Daoy (cell line): ENCODE measurements at places on chromosomes 13 and 19. TPM values are rescaled to one million over a fixed set of nuclear protein-coding genes. Genes with fewer than 3 reads are reported as not detected.

GRCh38 chr19:44499559-44499958, 763 bp downstream of the ZNF180 start:
- DNase-seq: no peak

DNA sequence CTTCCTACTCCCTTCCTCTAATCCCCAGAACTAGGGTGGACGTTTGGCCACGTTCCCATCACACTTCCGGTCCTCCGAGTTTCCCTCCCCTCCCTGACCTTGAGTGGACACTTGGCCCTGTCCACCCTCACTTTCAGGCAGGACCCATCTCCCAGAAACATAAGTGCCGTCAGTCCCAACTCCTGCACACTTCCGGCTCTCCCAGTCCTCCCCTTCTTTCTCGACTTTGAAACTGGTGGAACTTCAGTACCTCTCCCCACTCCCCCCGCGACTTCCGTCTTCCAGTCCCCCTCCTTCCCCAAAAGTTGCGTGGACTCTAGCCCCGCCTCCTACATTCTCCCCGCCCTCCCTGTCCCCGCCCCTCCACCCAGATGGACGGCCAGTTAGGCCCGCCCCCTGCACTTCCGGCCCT, 278 bp upstream of the ZNF274 start:
- DNase-seq: no peak

DNA sequence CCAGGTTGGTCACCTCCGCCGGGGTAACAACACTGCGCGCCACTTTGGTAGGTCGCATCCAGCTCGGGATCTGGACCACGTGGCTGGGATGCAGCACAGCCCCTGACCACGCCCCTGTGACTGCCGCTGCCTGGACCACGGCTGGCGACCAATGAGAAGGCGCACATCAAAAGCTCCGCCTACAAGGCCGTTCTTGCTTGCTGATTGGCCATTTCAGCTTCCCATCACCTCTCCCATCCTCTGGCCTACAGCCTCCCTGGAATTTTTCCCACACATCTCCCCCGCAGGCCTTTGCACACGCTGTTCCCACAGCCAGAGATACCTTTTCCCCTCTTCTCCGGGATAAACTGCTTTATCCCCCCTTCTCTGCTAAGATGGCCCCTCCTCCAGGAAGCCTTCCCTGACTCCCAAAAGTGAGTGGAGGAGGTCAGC, 12.5 kb upstream of the MAP1S start:
- DNase-seq: peak; percentile 57

DNA sequence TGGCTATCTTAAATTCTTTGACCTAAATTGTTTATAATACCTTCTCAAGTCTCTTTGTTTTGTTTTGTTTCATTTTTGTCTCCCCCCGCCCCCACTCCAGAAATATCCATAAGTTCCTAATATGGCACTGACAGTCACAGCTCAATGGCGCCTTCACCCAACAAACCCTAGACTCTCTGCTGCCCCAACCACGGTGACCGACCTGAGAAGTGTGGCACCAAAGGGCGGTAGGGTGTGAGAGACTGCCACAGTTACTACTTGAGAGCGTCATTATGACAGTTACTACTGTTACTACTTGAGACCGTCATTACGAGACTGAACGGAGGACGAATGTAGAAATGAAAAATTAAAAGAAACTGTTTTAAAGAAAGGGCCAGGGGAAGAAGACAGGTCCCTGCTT, 34.4 kb upstream of the PSPC1 start:
- no peak for DNase-seq

- DNase-seq: peak; percentile 42
These were observed 15.9 kb upstream of the S1PR4 start for GRCh38 chr19:3162418-3163229.

GRCh38 chr19:33409906-33410685, 36.6 kb downstream of the CEBPG start:
- DNase-seq: no peak

- no peak for DNase-seq
These were observed 322.3 kb upstream of the TSHZ3 start for GRCh38 chr19:31671411-31672035.

GRCh38 chr13:67318398-67318797, 88.3 kb upstream of the PCDH9 start:
- DNase-seq: no peak

- no peak for DNase-seq
These were observed 7.4 kb downstream of the ZNF564 start for GRCh38 chr19:12543855-12544254.

- no peak for DNase-seq
These were observed 88.1 kb downstream of the STOML3 start for GRCh38 chr13:38902551-38902950.

The C19orf47 gene
- 5.7 and 22.4 TPM in 2 replicates for total RNA-seq

The SIGLEC12 gene
- total RNA-seq: not detected in 2 replicates

The IGFL2 gene
- total RNA-seq: not detected in 2 replicates

The PDX1 gene
- total RNA-seq: not detected in 2 replicates

The FSTL3 gene
- total RNA-seq: 104 and 119 TPM in 2 replicates

The SYNGR4 gene
- total RNA-seq: not detected in 2 replicates
